ENCODE measurements at places on chromosomes 7 and 10. TPM values are rescaled to one million over a fixed set of nuclear protein-coding genes. Genes with fewer than 3 reads are reported as not detected.

ACSM6 gene
- not detected for total RNA-seq

BMPER gene
- 72.2 TPM for total RNA-seq

SLC13A1 gene
- not detected for total RNA-seq

PNLIP gene
- total RNA-seq: not detected

NEURL1 gene
- 0.37 TPM for total RNA-seq

C10orf67 gene
- not detected for total RNA-seq

RBP3 gene
- not detected for total RNA-seq

GLI3 gene
- 7.8 TPM for total RNA-seq

SLIT1 gene
- 3.2 TPM for total RNA-seq

CUBN gene
- total RNA-seq: 0.75 TPM

HOXA9 gene
- not detected for total RNA-seq

SLC35G1 gene
- 13.4 TPM for total RNA-seq

DUSP5 gene
- 65.0 TPM for total RNA-seq

CRTAC1 gene
- 0.11 TPM for total RNA-seq

OR2A5 gene
- not detected for total RNA-seq

MORN4 gene
- 19.0 TPM for total RNA-seq

AGBL3 gene
- 2.6 TPM for total RNA-seq

SLC13A4 gene
- 2.3 TPM for total RNA-seq

SPDYE2B gene
- not detected for total RNA-seq

CCDC7 gene
- total RNA-seq: 2.5 TPM

YWHAG gene
- total RNA-seq: 162 TPM

DENND11 gene
- total RNA-seq: 25.7 TPM

EVX1 gene
- 0.28 TPM for total RNA-seq

LIPM gene
- total RNA-seq: not detected

GARIN1A gene
- 0.63 TPM for total RNA-seq

STEAP1B gene
- total RNA-seq: 54.2 TPM

CPVL gene
- total RNA-seq: 35.6 TPM

FOXI2 gene
- total RNA-seq: 17.0 TPM

GSTK1 gene
- total RNA-seq: 61.1 TPM

ZNF777 gene
- 11.6 TPM for total RNA-seq

IFIT1B gene
- total RNA-seq: not detected

Data from endodermal cell (in vitro differentiated cells).